ENCODE measurements at places on chromosomes 13 and 19.
A peak's percentile ranks its signal among the peaks of the same experiment; 100 is the strongest.

GRCh38 chr13:50794226-50794625 is 49.3 kb downstream of the DLEU7 start:
- DNase-seq, result no peak

DNA sequence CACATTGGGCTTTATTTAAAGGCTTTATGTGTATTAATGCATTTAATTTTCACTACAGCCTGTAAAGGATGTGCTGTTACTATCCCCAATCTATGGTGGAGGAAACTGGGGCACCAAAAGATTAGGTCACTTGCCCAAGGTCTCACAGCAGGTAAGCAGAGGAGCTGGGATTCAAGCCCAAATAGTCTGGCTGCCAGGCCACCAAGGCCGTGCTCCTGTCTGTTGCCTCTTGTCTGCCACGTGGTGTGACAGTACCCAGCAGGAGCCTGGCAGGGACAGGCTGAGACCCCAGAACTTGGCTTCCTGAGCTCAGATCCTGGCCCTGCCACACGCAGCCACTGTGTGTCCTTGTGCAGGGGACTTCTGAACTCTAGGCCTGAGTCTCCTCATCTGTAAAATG is 4.5 kb downstream of the NTN5 start:
- no peak for DNase-seq

DNA sequence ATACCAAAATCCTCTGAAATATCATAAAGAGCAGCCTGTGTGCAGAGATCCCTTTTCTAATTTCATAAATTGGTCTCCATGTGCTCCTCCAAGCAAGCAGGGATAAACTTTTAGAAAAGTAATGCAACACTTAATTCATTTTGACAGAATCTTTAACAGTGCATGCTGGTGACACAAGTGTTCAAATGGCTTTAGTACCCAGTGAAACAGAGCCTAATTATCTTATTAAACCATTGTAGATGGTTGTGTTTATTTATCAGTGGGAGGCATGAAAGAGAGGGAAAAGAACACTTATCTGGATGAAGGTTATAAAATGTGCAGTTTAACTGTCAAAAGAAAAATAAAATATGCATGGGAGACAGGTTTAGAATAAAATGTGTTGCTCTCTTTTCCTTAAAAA is 945.0 kb upstream of the PCDH20 start:
- no peak for DNase-seq

- DNase-seq, result no peak
Measured at GRCh38 chr19:18167011-18167410, 6.6 kb upstream of the IFI30 start.

GRCh38 chr19:48738557-48739403 is 1.6 kb downstream of the RASIP1 start:
- DNase-seq, result peak; percentile 90
